ENCODE measurements at places on chromosomes 11 and 22.

DNA sequence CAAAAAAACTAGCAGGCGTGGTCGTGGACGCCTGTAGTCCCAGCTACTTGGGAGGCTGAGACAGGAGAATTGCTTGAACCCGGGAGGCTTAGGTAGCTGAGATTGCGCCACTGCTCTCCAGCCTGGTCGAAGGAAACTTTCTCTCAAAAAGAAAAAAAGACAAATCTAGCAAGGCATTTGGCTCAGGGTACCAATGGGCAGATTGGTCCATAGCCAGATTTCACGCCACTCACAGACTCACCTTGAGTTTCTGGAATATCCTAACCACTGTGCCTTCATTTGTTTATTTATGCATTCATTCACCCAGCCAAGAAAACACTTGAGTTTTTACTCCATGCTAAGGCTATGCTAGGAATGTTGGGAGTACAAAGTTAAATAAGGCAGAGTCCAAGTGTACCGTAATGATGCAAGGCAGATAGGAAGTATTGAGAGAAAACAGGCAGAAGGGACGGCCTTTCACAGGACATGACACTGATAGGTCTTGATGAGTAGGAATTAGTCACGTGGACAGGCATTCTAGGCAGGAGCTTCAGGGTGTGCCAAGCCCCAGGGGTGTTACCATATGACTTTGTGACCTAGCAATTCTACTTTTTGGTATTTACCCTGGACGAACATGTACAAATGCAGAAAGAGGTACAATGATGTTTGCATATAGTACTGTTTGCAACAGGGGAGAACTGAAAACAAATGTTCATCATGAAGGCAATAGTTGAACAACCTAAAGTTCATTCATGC lies 3.0 kb upstream of the PACSIN3 start:
- no peak for DNase-seq

- no peak for DNase-seq
These were observed 136.7 kb upstream of the SESN3 start for GRCh38 chr11:95367726-95368125.

GRCh38 chr11:47607380-47607779 lies 13.2 kb upstream of the C1QTNF4 start:
- no peak for DNase-seq

DNA sequence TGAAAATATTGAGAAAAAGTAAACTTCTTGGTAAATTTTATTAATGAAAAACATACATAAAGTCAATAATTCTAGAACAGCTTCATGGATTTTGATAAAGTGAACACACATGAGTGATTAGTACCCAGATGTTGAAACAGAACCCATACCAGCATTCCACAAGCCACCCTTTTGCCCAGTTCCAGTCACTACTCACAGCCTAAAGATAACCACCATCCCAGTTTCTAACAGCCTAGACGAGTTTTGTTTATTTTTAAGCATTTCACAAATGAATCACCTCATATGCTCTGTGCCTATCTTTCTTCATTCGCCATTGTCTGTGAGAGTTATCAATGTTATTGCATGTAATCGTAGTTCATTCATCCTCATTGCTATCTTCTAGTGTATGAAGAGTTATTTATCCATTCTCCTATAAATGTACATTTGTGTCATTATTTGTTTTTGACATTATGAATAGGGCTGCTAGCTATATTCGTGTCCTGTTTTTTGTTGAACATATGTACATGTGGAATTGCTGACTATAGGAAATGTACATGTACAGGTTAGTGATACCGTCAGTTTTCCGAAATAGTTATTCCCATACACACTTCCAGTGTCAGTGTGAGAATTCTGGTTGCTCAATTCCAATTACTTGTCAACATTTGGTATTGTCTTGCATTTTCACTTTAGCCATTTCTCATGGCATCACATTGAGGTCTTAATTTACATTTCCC lies 44.5 kb upstream of the TEAD1 start:
- no peak for DNase-seq

GRCh38 chr11:119910051-119910450 lies 181.1 kb upstream of the NECTIN1 start:
- no peak for DNase-seq

DNA sequence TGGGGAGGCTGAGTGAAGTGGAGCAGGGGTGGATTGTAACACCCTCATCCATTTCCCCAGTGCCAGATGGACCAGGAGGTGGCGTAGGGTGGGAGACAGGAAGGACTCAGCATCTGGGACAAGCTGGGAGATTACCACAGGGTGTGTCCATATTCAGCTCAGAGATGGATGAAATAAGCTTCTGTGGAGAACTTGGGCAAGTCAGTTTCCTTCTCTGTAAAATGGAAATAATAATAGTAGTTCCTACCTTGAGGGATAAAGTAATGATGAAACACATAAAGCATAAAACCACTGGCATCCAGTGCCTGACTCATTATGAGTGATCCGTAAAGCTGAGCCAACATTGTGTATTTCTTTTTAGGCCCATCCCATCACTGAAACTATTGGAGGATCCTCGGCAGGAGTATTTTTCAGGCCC lies 607 bp upstream of the ROBO4 start:
- DNase-seq, result no peak

Data from stimulated activated naive CD8-positive, alpha-beta T cell treated with anti-CD3 and anti-CD28 coated beads, Interleukin-15, Interleukin-2, amounts not matched to agents 100 U/mL and 50 U/mL, for 24 hours (primary cell).